ENCODE measurements at places on chromosomes 6 and 20.

GRCh38 chr6:159914565-159914923, 23.8 kb downstream of the MAS1 start:
- no peak for DNase-seq

DNA sequence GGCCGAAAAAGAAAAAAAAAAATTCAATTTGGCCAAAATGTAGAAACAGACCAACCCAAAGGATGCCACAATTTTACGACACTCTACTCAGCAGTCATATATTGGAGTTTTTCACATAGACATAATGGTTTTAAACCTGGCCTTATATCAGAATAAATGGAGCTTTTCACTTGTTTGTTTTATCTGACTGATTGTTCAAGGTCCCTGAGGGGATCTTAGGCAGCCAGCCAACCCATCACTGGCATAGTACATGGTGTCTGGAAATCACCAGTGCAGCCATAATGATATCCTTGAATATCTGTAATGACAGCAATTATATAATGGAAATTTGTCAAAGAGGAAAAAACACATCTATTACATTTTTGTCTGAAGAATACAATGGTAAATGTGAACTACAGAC, 96.9 kb downstream of the PRSS35 start:
- DNase-seq, result no peak

DNA sequence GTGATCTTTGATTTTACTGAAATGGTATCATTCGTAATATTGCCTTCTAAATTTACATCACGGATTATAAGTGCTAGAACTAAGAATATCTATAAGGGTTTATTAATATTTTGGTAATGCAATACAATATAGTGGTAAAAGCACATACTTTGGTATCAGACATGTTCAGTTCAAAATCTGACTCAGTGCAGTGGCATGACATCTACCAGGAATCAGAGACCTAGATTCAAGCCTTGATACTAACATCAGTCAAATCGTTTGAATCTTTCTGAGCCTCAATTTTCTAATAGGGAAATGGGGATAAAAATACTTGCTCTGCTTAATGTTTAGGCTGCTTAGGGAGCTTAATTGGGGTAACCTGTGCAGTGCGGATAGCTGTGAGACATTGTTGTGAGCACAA, 488.0 kb downstream of the BCKDHB start:
- no peak for DNase-seq

- DNase-seq, result no peak
Measured at GRCh38 chr6:89436226-89436625, 3.3 kb downstream of the ANKRD6 start.

DNA sequence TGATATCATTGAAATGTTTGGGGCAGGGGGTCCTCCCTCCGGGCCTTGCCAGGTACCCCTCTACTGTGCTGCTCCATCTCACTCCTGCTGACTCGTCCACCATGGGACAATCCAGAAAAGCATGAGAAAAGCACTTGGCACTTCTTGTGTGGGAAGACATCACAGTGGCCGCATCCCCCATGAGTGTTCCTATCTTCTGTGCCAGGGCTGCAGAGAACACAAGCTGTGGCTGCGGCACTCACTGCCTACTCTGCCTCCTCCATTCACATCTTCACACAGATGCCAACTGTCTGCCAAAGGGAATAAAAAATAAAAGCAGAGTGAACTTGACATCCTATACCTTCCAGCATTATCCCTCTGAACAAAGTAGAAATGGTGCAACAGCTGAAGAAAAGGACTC, 117.4 kb upstream of the PROKR2 start:
- no peak for DNase-seq

DNA sequence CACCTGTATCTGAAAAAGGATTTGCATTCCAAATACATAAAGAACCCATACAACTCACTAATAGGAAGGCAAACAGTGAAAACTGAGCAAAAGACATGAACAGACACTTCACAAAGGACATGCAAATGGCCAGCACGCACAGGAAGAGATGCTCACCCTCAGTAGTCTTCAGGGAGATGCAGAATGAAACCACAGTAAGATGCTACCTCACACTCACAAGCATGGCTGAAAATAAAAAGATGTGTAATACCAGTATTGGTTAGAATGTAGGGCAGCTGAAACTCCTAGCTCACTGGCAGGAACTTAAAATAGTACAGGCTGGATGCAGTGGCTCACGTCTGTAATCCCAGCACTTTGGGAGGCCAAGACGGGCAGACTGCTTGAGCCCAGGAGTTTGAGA, 64.6 kb downstream of the SNX5 start:
- DNase-seq, result no peak

- DNase-seq, result no peak
Measured at GRCh38 chr6:110378552-110378951, 20.4 kb upstream of the METTL24 start.

GRCh38 chr6:146884728-146885127, 286.0 kb downstream of the ADGB start:
- no peak for DNase-seq

DNA sequence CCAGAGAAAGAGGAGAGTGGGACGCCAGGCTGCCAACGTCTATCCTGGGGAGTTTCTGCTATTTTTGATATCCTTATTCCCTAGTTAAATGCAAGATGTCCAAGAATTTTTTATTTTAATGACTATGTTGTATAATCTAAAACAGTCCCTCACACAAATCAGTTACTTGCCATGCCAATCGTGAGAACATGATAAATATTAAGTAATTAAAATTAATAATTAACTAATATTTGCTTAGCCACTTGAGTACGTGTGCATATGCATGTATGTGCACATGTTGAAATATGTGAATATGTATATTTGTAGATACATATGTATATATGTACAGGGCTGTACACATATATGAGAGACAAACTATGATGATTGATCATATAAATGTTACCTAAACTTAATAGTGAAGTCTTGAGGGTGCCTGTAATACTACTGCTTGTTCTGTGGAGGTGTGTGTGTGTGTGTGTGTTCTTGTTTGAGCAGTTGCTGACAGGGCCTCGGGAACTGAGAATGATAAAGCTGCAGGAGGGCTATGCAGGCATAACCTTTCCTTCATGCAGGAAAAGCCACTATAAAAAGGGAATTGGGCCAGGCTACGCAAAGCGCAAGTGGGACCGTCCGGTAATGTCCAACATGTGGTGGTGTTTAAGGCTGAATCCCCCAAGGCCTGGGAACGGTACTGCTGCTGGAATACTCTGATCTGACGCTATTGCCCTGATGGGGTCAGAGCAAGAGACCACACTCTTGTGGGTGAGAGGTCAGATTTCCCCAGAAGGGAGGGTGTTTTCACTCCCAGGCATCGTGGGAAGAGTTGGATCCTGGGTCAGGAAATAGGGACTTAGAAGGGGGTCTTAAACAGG, 148.3 kb upstream of the TBX18 start:
- no peak for DNase-seq

- DNase-seq, result no peak
Measured at GRCh38 chr20:48995589-48995988, 50.5 kb upstream of the CSE1L start.

DNA sequence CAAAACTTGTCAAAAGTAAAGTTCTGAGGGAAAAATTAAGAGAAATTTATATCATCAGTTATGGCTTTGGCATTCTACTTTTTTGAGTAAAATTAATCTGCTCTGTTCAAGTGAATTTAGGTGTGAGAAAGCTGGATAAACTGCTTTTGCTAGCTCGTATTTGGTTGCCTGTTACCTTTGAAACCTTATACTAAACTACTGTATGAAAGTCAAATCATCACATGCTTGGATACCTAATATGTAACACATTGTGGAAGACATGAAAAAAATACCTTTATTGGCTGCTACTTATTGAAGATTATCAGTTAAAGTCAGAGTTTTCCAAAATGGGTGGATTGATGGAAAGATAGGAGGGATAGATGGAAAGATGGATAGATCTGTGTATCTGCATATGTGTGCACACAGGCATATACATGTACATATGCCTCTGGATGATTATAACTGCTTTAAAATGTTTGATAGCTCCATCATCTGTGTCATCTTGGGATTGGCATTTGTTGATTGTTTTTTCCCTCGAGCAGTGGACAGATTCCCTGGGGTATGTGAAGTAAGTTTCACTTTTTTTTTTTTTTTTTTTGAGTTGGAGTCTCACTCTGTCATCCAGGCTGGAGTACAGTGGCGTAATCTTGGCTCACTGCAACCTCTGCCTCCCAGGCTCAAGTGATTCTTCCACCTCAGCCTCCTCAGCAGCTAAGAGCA, 24.3 kb downstream of the SCAF8 start:
- no peak for DNase-seq

- DNase-seq, result no peak
Measured at GRCh38 chr6:162999575-163000285, 272.0 kb downstream of the PACRG start.
